ENCODE measurements at places on chromosomes 7 and 10.
A peak's percentile ranks its signal among the peaks of the same experiment; 100 is the strongest.

DNA sequence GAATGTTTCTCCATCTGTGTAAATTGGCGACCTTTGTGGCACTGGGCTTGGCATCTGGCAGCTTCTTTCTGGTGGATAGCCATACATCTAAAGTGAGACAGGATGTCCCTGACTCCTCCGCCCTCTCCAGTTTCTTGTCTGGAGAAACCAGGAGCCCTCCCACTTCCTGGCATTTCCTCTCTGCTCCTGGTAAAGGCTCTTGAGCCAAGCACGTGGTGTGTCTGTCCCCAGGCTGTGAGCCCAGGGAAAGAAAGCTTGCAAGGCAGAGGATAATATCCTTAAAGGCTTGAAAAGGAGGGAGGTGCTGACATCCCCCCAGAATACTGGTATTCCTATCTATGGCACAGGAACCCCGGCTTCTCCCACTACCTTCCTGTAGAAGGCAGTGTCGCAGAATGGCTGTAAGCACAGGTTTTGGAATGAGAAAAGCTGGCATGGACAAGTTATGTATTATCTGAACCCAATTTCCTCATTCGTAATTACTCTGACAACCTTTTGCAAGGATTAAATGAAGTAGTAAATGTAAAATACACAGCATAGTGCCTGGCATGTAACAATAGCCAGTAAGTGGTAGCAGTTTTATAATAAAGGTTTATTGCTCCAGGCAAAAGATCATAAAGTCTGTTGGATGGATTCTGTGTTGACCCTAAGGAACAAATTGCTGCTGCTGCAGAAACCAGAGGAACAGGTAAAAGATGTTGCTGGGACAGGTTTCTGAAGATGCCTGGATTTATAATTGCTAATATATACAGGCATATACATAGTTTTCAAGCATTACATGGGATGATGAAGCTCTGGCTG is 11.8 kb upstream of the ACSL5 start:
- no peak for DNase-seq

GRCh38 chr10:80322711-80323110 is 33.3 kb upstream of the MAT1A start:
- no peak for DNase-seq

GRCh38 chr10:28302012-28302637 is 739 bp downstream of the MPP7 start:
- no peak for DNase-seq

DNA sequence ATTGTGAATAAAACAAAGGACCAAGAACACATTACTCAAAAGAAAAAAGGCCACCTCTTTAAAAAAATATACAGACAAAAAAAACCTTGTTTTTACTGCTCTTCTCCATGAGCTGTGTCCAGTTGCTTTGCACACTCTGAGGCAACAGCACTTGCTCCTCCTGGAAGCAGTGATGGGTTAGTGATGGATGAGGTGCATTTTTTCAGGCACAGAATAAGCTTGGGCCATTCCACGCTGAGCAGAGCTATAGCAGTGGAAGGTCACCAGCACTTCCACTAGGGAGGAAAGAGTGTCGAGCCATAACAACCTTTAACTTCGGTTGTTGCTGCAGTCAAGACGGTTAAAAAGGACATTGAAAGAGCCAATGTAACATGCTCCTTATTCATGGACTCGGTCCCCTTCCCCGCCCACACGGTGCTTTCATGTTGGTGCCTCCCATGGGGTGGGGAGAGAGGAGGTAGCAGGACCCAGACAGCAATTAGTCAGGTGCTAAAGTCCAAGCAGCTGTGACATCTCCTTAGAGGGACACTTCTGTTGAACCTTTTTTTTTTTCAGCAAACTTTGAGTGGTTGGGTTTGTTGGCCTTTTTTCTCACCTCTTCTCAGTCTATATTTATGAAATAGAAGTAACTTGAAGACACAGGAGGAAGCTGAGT is 136.5 kb upstream of the ADARB2 start:
- DNase-seq: no peak

- DNase-seq: no peak
Measured at GRCh38 chr7:45028920-45029344, 28.9 kb downstream of the CCM2 start.

- no peak for DNase-seq
Measured at GRCh38 chr10:70306181-70306705, 22.4 kb upstream of the NPFFR1 start.

DNA sequence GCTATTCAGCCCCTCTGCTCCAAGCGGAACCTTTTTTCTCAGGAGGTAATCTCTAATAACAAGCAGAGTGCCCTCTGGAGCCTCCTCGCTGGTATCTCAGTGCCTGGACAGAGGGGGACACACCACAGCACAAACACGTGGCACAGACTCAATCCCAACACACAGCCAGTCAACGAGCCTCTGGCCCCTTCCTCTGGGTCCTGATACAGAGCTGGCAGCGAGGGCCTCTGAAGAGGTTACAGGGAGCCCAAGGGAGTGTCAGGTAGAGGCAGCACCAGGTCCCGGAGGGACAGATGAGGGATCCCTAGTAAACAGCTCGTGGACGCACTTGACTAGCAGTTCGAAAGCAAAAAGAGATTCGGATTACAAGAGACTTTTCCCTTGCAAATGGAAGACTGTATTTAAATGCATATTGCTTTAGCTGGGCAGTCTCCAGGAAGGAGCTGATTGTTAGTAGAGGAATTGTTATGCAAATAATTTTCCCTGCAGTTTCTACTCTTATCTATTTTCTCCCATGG is 14.1 kb downstream of the CXCL12 start:
- DNase-seq: no peak

DNA sequence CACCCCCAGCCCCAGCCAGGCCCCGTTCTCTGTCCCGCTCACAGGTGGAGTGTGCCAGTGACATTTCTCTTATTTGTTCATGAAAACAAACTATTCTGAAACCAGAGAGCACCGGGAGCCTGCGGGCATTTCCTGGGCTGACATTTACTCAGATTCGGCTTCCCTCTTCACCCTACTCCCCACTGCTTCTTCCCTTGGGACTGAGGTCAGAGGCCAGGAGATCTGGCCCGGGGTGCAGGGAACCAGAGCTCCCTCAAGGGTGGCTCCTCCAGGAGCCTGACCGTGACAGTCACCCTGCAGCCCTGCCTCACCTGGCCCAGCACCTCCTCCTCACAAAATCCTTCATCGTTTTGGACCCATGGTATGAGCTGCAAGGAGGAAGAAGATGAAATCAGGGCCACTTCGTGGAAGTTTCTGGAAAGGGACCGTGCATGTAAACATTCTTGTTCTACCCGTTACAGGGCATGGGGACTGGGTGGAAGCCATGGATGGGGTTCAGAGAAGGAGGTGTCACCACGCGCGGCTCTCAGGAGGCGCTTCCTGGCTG is 12.2 kb downstream of the BHLHA15 start:
- no peak for DNase-seq

DNA sequence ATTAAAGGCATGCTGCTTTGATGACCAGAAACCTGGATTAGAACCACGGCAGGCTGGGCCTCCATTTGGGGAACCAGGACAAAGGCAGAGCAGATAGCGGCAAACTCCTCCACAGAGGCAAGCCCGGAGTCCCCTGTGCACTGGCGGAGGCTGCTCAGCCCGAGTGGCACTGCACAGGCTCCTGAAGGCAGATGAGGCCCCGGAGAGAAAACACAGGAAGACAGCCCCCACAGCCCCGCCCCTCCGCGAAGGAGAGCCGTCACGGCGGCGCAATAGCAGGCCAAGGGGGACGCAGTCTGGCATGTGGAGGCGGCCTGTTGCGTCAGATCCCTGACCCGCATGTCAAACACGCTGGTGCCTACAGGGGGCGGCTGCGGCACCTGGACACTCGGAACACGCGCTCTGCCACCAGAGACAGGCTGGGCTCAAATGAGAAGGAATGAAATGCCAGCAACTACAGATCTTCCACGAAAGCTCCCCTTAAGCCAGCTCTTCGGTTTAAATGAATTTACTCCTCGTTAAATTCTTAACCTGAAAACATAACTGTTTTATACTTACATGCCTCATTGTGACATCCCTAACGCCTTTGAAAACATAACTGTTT is 128.5 kb downstream of the MAD1L1 start:
- peak; percentile 60 for DNase-seq

- no peak for DNase-seq
Measured at GRCh38 chr7:66353547-66353946, 148.4 kb downstream of the TPST1 start.

DNA sequence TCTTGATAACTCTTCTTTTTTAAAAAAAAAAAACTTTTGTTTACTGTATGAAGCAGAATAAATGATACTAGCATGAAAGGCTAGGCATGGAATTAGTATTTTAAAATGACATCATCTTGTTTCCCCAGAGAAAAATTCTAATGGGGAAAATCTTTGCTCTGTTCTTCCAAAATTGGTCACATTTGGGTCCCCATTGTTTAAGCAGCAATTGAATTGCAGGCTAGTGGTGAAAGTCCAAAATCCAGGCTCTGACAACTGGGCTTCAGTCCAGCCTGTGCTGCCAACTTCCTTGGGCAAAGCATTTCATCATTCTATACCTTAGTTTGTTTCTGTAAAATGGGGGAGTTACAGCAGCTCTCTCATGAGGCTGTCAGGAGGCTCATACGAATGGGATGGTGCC is 726.4 kb downstream of the KCNMA1 start:
- no peak for DNase-seq
